ENCODE measurements at places on chromosomes 16 and 17.

DNA sequence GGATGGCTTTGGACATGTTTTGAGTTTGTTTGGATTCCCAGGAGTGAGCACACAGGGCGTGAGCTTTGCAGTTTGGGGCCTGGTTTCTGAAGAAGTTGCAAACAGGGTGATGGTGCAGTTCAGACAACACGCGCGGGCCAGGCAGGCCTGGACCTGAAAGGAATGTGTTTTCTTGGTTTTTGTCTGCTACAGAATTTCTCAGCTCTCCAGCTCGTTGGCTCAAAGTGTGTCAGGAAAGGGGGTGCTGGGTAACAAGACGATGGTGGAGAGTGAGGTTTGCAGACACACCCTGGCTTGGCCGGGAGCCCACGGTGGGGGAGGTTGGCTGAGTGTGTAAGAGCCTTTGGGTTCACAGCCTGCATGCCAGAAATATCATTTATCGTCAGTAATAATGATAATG lies 82.3 kb downstream of the CMIP start:
- DNase-seq: no peak

DNA sequence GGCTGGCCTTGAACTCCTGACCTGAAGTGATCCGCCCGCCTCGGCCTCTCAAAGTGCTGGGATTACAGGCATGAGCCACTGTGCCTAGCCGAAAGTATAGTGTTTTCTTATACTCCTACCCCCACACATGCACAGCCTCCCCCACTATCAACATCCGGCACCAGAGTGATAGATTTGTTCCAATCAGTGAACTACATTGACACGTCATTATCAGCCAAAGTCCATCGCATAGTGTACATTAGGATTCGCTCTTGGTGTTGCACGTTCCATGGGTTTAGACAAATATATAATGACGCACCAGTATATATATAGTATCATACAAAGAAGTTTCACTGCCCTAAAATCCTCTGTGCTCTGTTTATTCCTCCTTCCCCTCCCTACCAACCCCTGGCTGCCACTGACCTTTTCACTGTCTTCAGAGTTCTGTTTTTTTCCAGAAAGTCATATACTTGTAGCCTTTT lies 11.9 kb upstream of the TM4SF5 start:
- DNase-seq: no peak

GRCh38 chr17:27348196-27348595 lies 54.3 kb downstream of the WSB1 start:
- DNase-seq: no peak

DNA sequence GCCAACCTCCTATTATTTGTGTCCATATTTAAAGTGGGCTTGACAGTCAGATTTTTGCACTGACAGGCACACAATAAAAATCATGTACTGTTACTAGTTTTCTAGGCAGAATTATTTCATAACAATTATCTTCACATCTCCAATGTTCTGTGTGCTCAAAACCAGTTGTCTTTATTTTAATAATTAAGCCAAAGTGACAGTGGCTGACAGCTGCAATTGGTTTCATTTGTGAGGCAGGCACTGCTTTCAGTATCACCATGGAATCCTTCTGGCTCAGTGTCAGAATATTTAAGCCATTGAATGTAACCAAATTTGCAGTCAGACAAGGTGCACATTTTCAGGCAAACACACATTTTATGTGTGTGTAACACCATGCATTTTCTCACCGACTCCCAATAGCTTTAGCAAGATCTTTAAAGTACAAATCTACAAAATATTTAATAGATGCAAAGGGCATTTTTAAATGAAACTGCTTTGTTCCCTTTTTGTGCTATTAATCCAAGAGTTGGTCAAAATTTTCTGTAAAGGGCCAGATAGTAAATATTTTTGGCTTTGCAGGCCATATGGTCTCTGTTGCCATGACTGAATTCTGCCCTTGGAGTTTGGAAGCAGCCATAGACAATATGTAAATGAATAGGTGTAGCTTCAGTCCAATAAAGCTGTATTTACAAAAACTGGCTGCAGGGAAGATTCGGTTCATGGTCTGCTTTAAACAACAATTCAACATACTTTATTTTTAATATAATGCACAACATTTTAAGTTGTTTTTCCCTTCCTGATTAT lies 486.0 kb downstream of the KCNJ2 start:
- no peak for DNase-seq

DNA sequence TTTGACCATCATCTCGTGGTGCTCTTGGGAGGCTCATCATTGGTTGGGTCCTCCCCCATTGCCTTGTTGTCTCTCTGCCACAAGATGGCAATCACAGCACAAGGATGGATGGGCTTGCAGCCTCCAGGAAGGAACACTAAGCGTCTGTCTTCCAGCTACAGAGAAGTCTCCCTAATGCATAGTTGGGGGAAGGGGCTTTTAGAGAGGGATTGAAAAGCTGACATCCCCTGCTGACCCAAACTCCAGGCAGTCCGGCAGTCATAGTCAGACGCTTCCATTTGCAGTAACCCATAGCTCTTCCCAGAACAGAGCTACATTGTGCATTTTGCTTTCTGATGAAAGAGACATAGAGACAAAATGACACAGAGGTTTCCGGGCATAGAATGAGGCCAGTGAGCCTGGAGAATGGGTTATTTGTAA lies 111.4 kb downstream of the UTP18 start:
- no peak for DNase-seq

- no peak for DNase-seq
Observed at GRCh38 chr17:17343896-17344506, 40.8 kb downstream of the NT5M start.

DNA sequence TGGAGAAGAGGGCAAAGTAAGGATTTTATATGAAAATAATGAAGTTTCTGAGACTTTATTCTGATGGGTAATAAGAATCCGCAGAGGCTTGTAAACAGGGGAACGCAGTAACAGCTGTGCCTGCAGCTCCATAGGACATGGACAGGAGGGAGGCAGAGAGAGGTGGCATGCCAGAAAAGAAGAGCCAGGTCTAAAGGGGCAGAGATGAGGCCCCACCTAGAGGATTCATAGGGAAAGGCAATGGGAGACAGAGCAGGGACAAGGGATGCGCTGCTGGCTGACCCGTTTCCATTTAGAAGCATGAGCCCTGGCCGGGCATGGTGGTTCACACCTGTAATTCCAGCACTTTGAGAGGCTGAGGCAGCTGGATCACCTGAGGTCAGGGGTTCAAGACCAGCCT lies 340.3 kb upstream of the CDH5 start:
- no peak for DNase-seq

GRCh38 chr17:65455972-65456343 lies 105.5 kb downstream of the AXIN2 start:
- no peak for DNase-seq

- no peak for DNase-seq
Observed at GRCh38 chr17:82495844-82496528, 23.5 kb upstream of the FOXK2 start.

DNA sequence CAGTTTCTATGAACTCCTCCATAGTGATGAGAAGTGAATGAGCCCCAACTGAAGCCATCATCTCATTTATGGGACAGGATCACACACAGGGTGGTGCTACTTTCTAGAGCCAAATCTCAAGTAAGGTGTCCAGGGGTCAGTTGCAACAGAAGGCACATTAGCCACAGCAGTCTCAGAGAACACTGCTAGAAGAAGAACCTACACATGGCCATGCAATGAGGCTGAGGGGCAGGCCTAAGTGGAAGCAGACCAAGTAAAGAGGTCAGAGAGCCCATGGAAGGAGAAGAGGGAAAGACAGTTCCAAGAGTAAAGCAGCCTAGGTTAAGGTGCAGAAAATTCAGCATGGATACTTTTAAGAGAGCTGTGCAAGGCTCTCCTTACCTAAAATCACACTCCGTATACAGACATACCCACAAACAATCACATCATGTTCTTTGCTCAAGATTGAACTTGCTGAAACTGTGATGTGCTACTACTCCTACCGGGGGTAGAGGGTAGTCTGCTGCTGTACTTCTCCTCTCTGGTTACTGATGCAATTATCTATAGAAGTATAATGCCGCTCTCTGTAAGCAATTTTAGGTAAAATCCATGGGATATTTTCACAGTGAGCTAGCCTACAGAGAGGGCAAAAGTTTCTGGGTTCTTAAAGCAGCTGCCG lies 1.7 kb downstream of the ABCA8 start:
- DNase-seq: no peak

DNA sequence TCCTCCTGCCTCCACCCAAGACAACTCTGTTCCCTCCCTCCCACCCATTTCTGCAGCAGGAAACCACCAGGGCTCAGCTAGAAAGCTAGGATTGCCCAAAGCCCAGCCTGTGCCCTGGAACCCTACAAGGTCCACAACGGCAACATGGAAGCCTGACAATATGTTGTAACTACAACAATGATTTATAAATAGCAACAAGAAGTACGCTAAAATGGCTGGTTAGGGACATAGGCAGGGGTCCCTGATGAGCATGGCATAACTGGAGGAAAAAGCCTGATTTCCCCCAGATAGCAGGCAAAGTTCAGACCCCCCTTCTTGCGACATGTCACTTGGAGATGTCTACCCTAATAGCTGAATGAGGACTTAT lies 6.6 kb downstream of the ST3GAL2 start:
- no peak for DNase-seq

- no peak for DNase-seq
Observed at GRCh38 chr16:50505714-50506542, 42.3 kb upstream of the NKD1 start.

- DNase-seq: no peak
Observed at GRCh38 chr17:66706851-66707450, 128.0 kb upstream of the CACNG5 start.
